Right renal pelvis (tissue), 4 donors: ENCODE measurements at places on chromosomes 4 and X.

DNA sequence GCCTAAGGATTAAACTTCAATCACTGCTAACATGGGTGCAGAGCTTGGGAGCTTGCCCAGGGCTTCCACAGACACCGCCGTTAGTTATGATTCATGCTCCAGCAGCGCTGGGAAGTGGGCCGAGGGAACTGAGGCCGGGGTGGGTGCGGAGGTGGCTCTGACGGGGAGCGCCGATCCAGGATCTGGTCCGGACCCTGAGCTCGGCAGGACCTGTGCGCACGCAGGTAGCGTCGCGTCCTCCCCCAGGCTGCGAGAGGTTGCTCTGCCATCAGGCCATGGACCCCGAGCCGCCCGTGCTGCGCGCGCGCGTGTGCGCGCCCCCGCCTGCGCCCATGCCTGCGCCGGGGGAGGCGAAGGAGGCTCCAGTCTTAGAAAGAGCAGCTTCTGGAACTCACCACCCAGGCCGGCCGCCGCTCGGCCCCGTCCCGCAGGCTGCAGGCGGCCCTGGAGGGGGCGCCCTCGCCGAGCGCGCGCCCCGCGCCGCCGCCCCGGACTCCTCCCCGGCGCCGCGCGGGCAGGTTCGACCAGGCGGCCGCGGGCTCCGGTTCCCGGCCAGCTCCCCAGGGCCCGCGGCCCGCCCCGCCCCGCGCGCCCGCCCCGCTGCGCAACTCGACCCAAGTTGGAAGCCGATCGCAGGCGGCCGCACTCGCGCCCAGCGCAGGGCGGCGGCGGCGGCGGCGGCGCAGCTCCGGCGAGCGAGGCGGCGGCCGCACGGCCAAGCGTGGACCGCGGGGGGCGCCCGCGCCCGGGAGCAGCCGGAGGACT lies 732 bp upstream of the ADRA2C start:
- DNase-seq, result no peak

DNA sequence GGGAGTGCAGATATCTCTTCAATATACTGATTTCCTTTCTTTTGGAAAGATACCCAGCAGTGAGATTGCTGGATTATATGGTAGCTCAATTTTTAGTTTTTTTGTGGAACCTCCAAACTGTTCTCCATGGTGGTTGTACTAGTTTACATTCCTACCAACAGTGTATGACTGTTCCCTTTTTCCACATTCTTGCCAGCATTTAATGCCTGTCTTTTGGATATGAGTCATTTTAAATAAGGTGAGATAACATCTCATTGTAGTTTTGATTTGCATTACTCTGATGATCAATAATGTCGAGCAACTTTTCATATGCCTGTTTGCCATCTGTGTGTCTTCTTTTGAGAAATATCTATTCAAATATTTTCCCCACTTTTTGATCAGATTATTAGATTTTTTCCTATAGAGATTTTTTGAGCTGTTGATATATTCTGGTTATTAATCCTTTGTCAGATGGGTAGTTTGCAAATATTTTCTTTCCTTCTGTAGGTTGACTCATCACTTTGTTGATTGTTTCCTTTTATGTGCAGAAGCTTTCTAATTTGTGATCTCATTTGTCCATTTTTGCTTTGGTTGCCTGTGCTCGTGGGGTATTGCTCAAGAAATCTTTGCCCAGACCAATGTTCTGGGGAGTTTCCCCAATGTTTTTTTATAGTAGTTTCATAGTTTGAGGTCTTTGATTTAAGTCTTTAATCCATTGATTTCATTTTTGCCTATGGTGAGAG lies 552.7 kb downstream of the ZNF674 start:
- no peak for DNase-seq

DNA sequence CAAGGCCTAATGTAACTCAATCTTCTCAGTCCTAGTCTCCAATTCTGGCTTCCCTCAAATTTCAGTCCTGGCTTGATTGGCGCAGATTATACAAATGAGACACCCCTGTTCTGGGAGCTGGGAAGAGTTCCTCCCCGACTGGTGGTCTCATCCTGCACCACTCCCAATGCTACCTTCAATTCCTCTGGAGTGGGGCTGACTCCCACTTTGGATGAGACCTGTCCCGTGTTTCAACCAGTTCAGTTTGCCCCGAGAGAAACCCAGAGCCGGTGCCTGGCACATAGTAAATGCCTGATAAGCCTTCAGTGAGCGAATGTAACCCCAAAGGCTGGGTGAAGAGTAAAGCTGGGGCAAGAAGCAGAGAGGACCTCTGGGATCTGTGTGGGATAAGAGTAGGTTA lies 4.0 kb upstream of the SYP start:
- no peak for DNase-seq

DNA sequence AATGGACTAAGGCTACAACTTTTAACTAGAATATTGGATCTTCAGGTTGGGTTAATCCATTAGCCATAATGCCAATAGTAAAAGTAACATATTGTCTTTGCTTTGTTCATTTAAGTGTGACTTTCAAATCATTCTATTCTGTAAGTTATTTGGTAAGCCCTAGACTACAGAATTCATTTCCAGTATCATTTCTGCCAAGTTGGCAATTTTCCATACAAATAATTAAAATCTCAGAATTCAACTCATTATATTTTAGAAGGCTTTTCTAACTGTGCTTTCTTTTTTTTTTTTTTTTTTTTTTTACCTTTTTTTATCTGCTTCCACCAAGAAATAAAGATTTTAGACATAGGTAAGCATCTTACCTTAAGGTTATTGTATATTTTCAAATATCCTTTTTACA lies 173.4 kb downstream of the DCTD start:
- no peak for DNase-seq

- DNase-seq, result no peak
Observed at GRCh38 chrX:131279617-131280016, 9.5 kb downstream of the IGSF1 start.

DNA sequence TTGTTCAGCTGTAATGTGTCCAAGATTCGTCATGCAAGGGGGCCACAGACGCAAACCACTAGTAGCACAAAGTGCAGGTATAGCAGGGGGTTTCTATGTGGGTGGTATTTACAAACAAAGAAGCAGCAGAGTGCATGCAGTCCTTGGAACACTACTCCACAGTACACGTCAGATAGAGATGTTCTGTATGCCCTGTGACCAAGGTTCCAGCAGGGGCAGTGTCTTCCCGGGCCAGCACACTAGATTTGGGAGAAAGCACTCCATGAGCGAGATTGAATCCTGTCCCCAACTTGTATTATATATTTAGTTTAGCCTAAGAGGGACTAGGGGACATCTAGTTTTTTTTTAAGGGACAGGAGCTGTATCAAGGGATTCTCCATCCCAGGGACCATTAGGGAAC lies 54.4 kb upstream of the ESX1 start:
- DNase-seq, result no peak

GRCh38 chr4:186104114-186104889 lies at the start of gene FAM149A:
Gene FAM149A (plus strand): TSS chr4:186104704.
- DNase-seq, result no peak

DNA sequence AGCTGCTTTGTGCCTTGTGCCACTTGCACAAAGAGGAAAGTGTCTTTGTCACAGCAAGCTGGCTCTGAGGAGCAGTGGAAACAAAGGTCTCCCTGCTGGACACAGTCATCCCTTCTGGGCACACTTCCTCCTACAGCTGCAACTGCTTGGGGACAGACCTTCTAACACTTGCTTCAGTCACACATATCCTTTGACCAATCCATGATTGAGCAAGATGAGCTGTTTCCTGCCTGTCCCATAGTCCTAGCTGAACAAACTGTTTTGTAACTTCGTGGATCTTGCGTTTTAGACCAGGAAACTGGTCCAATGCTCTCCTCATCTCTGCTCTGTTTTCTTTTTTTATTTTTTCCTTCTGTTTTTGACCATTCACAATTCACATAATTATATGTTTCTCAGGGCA lies 98.5 kb downstream of the RRAGB start:
- no peak for DNase-seq

DNA sequence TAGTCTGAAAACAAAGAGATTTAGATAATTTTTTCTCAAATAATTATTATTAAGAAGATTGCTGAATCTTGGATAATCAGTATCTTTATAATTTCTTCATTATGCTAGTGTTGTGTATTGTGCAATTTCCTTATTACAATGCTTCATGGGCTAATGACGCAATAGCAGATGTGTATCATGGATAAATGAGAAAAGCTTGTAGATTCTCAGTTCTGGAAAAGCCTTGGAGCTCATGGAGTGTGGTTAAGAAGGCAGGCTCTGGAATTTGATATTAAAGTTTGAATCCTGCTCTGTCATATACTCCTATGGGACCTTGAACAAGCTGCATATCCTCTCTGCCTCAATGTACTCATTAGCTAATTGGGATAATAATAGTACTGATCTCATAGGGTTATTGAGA lies 18.9 kb upstream of the CXCL8 start:
- DNase-seq, result no peak

GRCh38 chrX:6225911-6226595 lies 2.6 kb downstream of the NLGN4X start:
- no peak for DNase-seq

- no peak for DNase-seq
Observed at GRCh38 chr4:7280926-7281690, 88.8 kb downstream of the SORCS2 start.

DNA sequence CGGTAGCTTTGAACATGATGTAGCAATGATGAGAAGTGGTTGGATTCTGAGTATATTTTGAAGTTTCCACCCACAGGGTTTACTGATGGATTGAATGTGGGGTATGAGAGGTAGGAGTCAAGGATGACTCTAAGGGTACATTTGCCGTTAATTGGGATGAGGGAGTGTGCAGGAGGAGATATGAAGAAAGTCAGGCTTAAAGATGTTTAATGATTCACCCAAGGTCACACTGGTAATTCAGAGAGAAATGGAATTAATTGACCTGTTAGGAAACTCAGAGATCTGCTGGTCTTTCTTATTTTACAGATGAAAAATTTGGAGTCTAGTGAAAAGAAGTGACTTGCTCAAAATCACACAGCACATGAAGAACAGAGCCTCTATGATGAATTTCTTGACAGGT lies 390.7 kb downstream of the GBA3 start:
- no peak for DNase-seq

DNA sequence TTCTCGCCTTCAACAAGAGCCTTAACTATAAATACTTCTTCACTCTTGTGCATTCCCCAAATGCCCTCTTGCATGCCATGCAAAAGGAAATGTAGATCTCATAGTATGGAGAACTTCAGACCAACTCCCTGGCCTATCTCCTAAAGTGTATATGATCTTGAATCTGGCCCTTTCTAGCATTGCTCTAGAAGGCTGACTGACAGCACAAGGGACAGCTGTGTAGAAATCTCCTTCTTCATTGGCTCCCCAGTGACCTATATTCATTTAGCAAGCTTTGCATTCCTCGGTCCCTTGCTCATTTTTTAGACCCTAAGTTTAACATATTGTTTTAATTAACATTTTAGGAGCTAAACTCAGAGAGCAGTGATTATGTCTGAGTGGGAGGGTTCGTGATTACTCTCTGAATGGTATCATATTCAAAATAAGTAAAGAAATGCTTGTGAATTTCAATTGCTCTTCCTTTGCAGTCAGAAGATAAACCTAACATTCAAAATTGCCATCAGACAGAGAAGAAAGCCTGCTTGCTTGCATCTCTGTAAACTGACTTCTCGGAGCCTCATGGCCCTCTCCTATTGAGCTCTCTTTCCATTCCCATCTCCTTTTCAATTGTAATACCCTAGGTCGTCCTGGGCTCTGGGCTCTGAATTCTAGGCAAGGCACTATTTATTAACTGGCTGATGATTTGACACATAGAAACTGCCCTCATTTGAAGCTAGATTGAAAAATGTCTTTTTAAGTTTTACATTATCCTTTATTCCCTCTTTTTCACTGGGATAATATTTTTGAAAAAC lies 120.3 kb upstream of the PRKG2 start:
- no peak for DNase-seq

GRCh38 chr4:176376032-176376614 lies 56.4 kb downstream of the SPCS3 start:
- DNase-seq, result no peak

GRCh38 chr4:88058295-88058694 lies 50.9 kb downstream of the PKD2 start:
- no peak for DNase-seq

DNA sequence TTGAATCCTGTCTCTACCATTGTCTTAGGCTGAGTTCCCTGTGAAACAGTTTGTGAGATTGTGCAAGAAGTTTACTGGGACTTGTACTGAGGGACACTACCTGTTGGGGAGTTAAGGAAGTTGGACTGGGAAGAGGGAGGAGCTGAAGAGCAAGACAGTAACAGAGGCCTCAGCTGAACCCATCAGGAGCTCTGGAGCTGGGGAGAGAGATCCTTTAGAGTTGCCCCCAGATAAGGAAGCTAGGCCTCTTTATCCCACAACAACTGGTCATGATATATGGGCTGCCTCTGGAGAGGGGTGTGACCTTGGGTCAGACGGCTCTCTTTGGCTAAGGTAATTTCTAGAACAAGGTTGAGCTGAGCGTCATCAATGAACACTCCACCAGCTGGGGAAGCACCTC lies 137.8 kb upstream of the SLC4A4 start:
- no peak for DNase-seq

DNA sequence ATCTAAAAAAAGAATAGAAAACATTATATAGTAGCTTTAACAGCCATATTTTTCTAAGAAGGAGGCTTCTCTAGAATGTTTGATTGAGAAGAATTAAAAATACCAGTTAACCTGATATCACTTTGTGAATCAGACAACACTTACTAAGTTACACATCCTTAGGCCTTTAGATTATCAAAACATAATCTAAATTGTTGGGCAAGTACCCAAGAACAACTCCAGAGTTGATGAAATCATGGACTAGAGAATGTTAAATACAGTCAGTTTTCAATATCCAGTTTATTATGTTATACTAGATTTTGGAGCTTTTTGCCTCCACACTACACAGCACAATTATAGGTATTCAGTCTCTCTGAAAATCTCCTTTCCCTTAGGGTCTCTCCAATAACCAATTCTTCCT lies 39.6 kb downstream of the ARL13A start:
- no peak for DNase-seq

GRCh38 chr4:152157629-152158028 lies 378.3 kb downstream of the FBXW7 start:
- no peak for DNase-seq

- DNase-seq, result no peak
Observed at GRCh38 chrX:139930916-139931645, 1.8 kb downstream of the ATP11C start.

DNA sequence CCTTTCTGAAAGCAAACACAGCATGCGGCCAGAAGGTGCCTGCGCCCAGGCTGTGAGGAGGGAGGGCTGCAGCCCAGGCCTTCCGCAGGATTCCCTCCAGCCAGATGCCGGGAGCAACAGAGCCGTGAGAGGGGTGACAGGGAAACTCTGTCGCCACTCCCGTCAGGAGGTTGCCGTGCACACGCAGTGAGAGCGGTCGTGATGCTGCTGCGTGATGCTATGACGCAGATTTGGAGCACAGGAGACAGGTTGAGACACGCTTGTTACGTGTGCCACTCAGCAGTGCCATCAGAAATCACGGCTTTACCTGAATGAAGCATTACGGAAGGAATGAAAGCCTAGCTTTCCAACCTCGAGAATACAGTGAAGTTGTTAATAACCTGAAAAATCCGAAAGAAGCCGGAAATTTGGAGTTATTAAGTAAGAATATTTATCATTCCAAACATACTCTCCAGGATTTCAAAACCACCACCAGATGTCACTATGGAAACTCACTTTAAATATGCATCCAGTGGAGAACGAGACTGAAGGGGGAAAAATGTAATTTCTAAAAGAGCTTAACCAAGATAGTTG lies 54.4 kb downstream of the FAT1 start:
- no peak for DNase-seq

GRCh38 chr4:2280531-2281300 lies 18.8 kb upstream of the MXD4 start:
- DNase-seq, result no peak

- no peak for DNase-seq
Observed at GRCh38 chr4:10084651-10085358, 31.8 kb downstream of the WDR1 start.

GRCh38 chr4:152482211-152482610 lies 53.7 kb downstream of the FBXW7 start:
- no peak for DNase-seq
